Activated CD4-positive, alpha-beta memory T cell treated with anti-CD3 and anti-CD28 coated beads, Interleukin-2, amount 10 ng/mL, durations not matched to agents 7 days and 5 days (primary cell): ENCODE measurements at places on chromosomes 7 and 10.

DNA sequence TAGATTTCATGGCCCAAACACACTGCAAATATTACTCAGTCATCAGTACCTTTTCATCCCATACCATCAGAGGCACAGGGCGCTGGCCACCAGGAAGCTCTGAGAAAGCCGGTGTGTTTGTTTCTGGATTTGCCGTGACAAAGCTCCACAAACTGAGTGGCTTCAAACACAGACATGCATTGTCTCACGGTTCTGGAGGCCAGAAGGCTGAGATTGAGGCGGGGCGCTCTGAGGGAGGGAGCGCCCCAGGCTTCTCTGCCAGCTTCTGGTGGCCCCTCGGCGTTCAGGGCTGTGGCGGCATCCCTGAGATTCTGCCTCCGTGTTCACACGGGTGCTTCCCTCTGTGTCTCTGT, 3.7 kb upstream of the TTYH3 start:
- no peak overlapping the region for H3K27ac ChIP-seq
- H3K27me3 ChIP-seq = no peaks in the 10 kb centered on the region
- H3K4me1 ChIP-seq = peaks cover 10% of the 10 kb centered on the region

GRCh38 chr7:104795086-104795485, 218.9 kb upstream of the KMT2E start:
- DNase-seq = no peak
- H3K4me3 ChIP-seq = no peak overlapping the region
- H3K27me3 ChIP-seq = peaks cover 15% of the 10 kb centered on the region
- no peak overlapping the region for H3K27ac ChIP-seq
- no peaks in the 10 kb centered on the region for H3K36me3 ChIP-seq
- no peaks in the 10 kb centered on the region for H3K4me1 ChIP-seq

DNA sequence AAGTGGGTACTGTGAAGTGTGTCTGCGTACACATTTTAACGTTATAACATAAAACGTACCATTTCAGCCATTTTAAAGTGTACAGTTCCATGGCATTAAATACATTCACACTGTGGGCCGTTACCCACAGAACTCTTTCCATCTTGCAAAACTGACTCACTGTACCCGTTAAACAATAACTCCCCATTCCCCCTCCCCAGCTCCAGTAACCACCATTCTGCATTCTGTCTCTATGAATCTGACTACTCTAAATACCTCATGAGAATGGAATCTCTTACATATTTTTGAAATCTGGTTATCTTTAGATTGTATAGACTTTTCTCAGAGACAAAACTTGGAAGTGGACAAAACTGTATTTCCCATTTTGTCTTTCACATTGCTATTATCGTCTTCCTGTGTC, 9.3 kb downstream of the ARL3 start:
- no peak overlapping the region for H3K4me3 ChIP-seq
- no peaks in the 10 kb centered on the region for H3K27me3 ChIP-seq
- H3K4me1 ChIP-seq = peaks cover 15% of the 10 kb centered on the region
- no peak overlapping the region for H3K27ac ChIP-seq

DNA sequence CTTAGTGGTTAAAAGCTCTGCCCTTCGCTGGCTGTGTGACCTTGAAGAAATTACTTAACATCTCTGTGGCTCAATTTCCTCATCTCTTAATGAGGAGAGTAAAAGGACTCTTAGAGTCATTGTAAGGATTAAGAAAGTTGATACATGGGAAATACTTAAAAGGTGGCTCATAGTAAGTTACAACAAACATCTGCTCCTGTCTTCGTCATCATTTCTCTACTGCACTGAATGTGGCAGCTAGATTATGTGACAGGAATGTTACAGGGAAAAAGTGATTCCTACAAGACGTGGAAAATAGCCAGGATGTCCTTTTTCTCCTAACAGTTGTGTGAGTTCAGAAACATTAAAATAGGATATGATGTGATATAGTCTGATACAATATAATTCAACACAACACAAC, 184.7 kb downstream of the FRMD4A start:
- no peaks in the 10 kb centered on the region for H3K36me3 ChIP-seq
- peaks cover 15% of the 10 kb centered on the region for H3K27me3 ChIP-seq
- DNase-seq = no peak
- H3K27ac ChIP-seq = no peak overlapping the region
- H3K4me3 ChIP-seq = no peak overlapping the region

GRCh38 chr10:97013568-97013967, 172.2 kb downstream of the SLIT1 start:
- DNase-seq = no peak
- peaks cover 2% of the 10 kb centered on the region for H3K27me3 ChIP-seq
- peaks cover 19% of the 10 kb centered on the region for H3K4me1 ChIP-seq
- no peaks in the 10 kb centered on the region for H3K36me3 ChIP-seq

DNA sequence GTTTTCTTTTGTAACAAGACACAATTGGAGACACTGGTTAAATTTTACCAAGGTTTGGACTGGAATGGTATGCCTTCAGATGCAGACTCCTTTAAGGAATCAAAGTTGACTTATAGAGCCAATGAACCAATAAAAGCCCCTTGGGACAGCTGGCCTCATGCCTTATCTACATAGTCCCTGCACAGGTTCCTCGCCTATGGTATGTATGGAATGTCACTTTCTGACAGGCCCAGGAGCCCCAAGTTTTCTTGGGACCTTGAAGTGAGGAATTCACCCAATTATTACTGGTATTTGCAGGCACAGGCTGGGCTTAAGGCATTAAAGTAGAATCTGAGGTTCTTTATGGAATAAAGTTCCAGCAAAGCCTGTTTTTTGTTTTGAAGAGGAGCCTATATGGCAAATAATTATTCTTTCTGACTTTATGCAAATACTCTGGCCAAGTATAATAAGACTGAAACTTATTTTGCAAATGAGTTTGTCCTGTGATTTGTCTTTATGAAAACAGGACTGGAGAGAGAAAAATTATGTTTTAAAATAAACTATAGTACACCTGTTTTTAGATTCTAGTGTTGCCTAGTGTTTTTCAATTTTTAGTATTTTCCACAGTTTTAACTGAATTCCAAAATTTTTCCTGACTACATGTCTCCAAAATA, 24.1 kb upstream of the DNMBP start:
- no peak overlapping the region for H3K4me3 ChIP-seq
- H3K36me3 ChIP-seq = no peaks in the 10 kb centered on the region
- H3K27me3 ChIP-seq = peaks cover 22% of the 10 kb centered on the region
- no peak for DNase-seq
- no peak overlapping the region for H3K27ac ChIP-seq

- H3K36me3 ChIP-seq = no peaks in the 10 kb centered on the region
- H3K4me1 ChIP-seq = no peaks in the 10 kb centered on the region
- no peaks in the 10 kb centered on the region for H3K27me3 ChIP-seq
- no peak for DNase-seq
- no peak overlapping the region for H3K4me3 ChIP-seq
These were observed 145.7 kb downstream of the ELAPOR2 start for GRCh38 chr7:86913709-86914108.

DNA sequence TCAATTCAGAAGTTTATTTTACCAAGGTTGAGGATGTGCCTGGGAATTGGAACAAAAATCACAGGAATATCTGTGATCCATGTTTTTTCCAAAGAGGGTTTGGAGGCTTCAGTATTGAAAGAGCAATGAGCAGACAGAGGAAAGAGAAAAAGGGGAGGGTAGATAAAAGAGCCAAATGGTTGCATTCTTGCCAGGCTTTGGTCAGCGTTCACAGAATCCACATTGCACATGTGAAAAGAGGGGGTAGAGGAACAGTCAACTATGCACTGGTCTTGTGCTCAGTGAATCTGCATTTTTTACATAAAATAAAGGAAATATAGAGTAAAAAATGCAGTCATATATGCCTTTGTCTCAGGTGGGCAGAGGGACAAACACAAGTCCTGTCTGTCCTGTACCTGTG, 20.6 kb upstream of the ERCC6 start:
- no peak overlapping the region for H3K27ac ChIP-seq
- no peaks in the 10 kb centered on the region for H3K4me1 ChIP-seq
- peaks cover 10% of the 10 kb centered on the region for H3K27me3 ChIP-seq

DNA sequence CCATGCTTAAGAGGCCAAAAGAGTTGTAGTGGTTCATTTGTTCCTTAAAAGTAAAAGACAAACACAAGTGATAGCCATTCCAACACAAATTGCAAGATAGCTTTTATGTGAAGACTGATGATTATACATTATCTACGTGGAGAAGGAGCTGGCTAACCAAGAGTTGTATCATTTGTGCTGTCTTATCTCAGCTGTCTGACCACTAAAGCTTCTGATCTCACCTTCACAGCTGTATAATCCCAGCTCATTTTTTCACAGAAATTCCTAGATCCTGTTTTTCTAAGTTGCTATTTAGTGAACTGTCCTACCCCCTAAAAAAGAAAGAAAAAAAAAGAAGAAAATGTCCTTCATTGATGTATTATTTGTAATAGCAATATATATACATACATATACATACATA, 9.8 kb downstream of the USP6NL start:
- no peak overlapping the region for H3K4me3 ChIP-seq
- no peak overlapping the region for H3K27ac ChIP-seq
- H3K27me3 ChIP-seq = peaks cover 17% of the 10 kb centered on the region

GRCh38 chr7:21028186-21028585, 241.5 kb upstream of the SP8 start:
- no peaks in the 10 kb centered on the region for H3K36me3 ChIP-seq
- DNase-seq = no peak
- peaks cover 2% of the 10 kb centered on the region for H3K27me3 ChIP-seq
- no peaks in the 10 kb centered on the region for H3K4me1 ChIP-seq
- no peak overlapping the region for H3K27ac ChIP-seq

DNA sequence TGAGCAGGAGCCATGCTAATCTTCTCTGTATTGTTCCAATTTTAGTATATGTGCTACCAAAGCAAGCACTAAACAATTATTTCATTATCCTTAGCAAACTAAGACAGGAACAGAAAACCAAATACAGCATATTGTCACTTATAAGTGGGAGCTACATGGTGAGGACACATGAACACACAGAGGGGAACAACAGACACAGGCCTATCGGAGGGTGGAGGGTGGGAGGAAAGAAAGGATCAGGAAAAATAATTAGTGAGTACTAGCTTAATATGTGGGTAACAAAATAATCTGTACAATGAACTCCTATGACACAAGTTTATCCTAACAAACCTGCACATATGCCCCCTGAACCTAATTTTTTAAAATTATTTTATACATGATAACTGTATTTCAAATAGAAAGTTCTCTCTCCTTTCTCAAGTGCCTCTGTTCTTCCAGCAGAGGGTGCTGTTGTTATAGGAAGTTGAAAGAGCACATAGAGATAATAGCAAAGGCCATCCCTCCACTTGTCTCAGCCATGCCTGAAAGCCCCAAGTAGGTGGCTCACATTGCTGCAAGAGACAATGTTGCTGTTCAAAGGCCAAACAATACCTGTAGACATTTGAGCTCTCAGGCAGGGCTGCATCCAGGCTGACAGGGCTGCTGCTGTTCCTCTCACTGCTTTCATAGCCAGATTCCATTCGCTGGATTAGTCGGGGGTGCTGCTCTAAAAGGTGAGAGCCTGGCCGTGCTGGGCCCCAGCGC, 33.4 kb upstream of the PPP3CB start:
- H3K36me3 ChIP-seq = no peaks in the 10 kb centered on the region
- no peak overlapping the region for H3K4me3 ChIP-seq
- no peaks in the 10 kb centered on the region for H3K27me3 ChIP-seq
- no peaks in the 10 kb centered on the region for H3K4me1 ChIP-seq

DNA sequence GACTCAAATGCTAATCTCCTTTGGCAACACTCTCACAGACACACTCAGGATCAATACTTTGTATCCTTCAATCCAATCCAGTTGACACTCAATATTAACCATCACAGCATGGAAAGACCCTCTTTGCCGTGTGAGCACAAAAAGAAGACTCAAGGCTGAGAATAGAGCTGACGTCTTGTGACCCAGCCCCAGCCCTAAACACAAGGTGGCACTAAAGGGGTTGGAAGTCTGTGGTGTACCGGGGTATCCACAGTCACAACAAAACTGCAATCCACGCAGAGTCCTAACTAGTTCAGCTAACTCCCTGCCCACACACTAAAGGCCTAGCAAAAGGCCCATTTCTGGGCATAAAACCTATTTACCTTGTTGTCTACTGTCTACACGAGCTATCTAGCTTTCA, 200.1 kb downstream of the ACTR3B start:
- H3K27ac ChIP-seq = no peak overlapping the region
- DNase-seq = no peak
- H3K4me3 ChIP-seq = no peak overlapping the region
- no peaks in the 10 kb centered on the region for H3K36me3 ChIP-seq
- no peaks in the 10 kb centered on the region for H3K4me1 ChIP-seq
- H3K27me3 ChIP-seq = no peaks in the 10 kb centered on the region

GRCh38 chr10:8114741-8115617, 60.5 kb downstream of the GATA3 start:
- no peak for DNase-seq
- H3K27me3 ChIP-seq = no peaks in the 10 kb centered on the region
- no peaks in the 10 kb centered on the region for H3K4me1 ChIP-seq
- no peaks in the 10 kb centered on the region for H3K36me3 ChIP-seq
- no peak overlapping the region for H3K27ac ChIP-seq

GRCh38 chr7:2040201-2040892, 192.4 kb downstream of the MAD1L1 start:
- H3K27ac ChIP-seq = no peak overlapping the region
- DNase-seq = no peak
- H3K4me3 ChIP-seq = no peak overlapping the region
- H3K4me1 ChIP-seq = peaks cover 30% of the 10 kb centered on the region
- no peaks in the 10 kb centered on the region for H3K27me3 ChIP-seq
- peaks cover 4% of the 10 kb centered on the region for H3K36me3 ChIP-seq

- H3K4me1 ChIP-seq = no peaks in the 10 kb centered on the region
- H3K4me3 ChIP-seq = no peak overlapping the region
- no peaks in the 10 kb centered on the region for H3K36me3 ChIP-seq
- H3K27ac ChIP-seq = no peak overlapping the region
- H3K27me3 ChIP-seq = no peaks in the 10 kb centered on the region
These were observed 121.7 kb downstream of the MACC1 start for GRCh38 chr7:20095436-20095835.

DNA sequence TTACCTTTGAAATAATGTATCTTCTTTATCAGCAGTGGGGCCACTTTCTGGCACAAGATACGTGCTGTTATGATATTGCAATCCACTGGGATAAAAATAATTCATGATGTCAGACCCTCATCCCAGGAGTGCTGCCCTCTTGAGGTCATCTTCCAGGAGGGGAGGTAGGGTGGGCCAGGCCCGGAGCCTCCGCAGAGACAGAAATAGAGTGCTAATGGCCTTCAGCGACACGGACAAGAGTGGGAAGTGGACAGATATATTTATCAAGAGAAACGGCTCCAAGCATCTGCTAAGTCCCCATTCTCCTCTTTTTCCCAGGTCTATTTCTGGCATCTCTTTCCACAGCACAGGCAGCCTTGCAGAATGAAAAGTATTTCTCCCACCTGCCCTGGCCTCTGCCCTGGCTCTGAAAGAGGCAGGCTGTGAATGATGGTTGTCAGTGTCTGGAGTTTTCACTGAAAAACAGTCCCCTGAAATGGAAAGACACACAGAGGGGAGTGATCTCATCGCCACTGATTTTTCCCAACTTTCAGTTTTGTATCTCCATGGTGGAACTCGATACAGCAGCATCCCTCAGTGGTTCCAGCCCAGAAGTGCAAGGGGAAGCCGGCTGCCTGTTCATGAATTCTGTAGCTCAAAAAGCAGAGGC, 251.7 kb upstream of the MYO3A start:
- no peak for DNase-seq
- no peaks in the 10 kb centered on the region for H3K27me3 ChIP-seq
- no peak overlapping the region for H3K4me3 ChIP-seq
- H3K4me1 ChIP-seq = no peaks in the 10 kb centered on the region
- H3K36me3 ChIP-seq = no peaks in the 10 kb centered on the region

- peak overlapping the region; percentile 67 for H3K27ac ChIP-seq
- H3K4me3 ChIP-seq = peak overlapping the region; percentile 2
- no peak for DNase-seq
These were observed 115.5 kb downstream of the PHTF2 start for GRCh38 chr7:77913977-77914607.
